Urinary bladder (tissue), 4 donors: ENCODE measurements at places on chromosomes 7 and 10. TPM values are rescaled to one million over a fixed set of nuclear protein-coding genes. Genes with fewer than 3 reads are reported as not detected.

- no peak for DNase-seq
Observed at GRCh38 chr10:108598320-108598695, 1325.0 kb downstream of the XPNPEP1 start.

DNA sequence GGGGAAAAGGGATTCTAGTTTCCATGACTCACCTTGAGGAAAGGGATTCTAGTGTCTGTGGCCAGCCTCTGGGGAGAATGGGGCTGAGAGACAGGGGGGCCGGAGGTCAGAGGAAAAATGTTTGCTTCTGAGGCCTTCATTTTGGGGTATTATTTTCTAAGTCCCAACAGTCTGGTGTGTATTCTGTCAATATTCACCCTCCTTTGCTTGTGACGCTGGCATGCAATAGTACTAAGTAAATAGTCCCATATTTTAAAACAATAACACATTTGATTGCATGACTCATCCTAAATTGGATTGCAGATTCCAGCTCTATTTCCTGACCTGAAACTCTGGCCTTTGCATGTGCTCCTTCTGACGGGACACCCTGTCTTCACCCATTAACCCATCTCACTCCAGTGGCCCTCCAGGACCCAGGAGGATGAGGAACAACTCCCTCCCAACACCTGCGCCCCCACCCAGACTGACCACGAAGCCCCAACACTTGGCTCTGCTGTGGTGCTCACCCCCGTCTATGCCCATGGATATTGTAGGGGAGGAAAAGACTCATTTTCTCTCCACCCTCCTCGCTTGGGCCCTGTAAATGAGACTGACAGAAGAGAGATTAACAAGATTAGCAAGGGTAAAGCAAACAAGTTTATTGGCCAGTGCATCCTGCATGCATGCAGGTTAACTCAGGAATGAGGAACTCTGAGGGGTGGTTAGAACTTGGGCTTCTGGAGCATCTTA, 495.6 kb upstream of the KLF6 start:
- no peak for DNase-seq

GRCh38 chr7:132965951-132966350, 115.9 kb downstream of the CHCHD3 start:
- DNase-seq = no peak

GRCh38 chr7:113122744-113123143, 4.4 kb upstream of the SMIM30 start:
- no peak for DNase-seq

Gene PDZD7
- total RNA-seq = 0.21 TPM

Gene NPC1L1
- not detected for total RNA-seq
